ENCODE measurements at places on chromosomes 3 and 15. TPM values are rescaled to one million over a fixed set of nuclear protein-coding genes. Genes with fewer than 3 reads are reported as not detected.

Gene TERB2
- total RNA-seq: not detected

Gene CTXN2
- total RNA-seq: not detected

Gene SLC15A2
- total RNA-seq: 0.40 TPM

Gene CEMIP
- total RNA-seq: 0.06 TPM

Gene IGSF10
- total RNA-seq: under 0.01 TPM

Gene P4HTM
- total RNA-seq: 17.1 TPM

All from epithelial cell of proximal tubule (primary cell).